A172 (cell line): ENCODE measurements at places on chromosomes 1 and 21.

GRCh38 chr1:185345913-185346720 is 29.1 kb upstream of the IVNS1ABP start:
- no peak for DNase-seq

GRCh38 chr1:154807048-154807591 is 63.0 kb downstream of the KCNN3 start:
- no peak for DNase-seq

DNA sequence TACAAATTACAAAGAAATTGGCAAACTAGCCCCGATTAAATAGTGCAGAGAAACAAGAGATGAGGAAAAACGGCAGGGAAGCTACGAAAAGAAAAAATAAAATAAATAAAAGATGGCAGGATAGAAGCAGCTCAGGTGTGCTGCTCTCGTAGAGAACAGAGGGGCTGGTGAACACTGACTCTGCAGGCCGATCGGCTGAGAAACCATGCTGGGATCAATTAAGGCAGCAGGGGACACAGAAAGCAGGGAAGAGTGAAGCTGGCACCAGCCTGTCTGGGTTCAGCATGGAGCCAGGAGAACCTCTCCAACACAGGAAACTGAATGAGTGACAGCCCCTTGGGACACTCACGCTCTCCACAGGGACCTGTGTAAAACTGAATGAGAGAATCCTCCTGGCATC is 39.5 kb upstream of the TMPRSS15 start:
- no peak for DNase-seq

GRCh38 chr1:7536891-7537591 is 234.1 kb upstream of the VAMP3 start:
- no peak for DNase-seq

DNA sequence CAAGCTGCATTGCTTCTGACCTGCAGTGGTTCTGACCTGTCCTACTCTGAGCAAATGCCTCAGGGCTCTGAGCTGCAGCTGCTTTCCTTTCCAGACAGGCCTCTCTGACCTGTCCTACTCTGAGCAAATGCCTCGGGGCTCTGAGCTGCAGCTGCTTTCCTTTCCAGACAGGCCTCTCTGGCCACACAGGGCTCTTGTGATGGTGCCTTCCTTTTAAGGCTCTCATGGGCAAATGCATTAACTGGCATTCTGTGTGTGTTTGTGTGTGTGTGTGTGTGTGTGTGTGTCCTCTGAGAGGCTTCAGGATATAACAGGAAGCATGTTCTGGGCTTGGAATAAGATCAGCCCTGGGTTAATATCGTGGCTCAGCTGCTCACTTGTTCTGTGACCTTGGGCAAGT is 131.3 kb downstream of the NTPCR start:
- DNase-seq = no peak

- no peak for DNase-seq
Observed at GRCh38 chr1:155636397-155637153, 26.6 kb downstream of the MSTO1 start.

- DNase-seq = no peak
Observed at GRCh38 chr1:62024690-62025089, 170.0 kb upstream of the L1TD1 start.

DNA sequence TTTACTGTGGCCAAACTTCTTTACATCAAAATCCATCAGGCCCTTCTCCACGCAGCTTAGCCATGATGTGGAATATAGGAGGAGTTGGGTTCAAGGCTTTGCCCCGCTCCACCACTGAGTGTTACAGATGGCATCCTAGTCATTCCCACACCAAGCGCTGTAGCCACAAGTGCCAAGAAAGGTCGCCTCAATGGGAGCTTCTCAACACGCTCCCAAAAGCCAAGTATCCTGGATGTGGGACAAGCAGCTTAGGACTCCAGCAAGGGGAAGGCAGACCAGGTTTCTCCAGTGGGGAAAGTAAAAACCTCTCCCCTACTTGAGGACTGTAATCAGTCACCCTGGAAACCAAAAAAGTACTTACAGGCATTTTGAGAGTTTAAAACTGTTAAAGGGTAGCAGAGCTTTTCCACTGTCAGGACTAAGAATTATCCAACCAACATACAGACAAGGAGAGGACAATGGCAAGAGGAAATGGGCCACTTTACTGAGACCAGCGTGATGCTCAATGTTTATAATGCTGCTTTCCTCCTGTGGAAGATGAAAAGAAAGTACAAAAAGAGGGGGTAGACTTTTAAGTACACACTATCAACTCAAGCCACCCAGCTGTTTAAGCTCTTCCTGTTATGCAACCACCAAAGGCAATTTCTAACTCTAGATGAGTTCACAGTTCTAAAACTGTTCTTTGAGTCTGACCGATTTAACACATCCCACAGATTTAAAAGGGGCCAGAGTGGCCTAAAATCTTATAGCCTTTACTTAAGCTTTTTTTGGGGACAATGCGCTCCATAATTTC is 120.7 kb upstream of the KRTAP19-8 start:
- no peak for DNase-seq

- DNase-seq = no peak
Observed at GRCh38 chr1:33379631-33380354, 51.1 kb downstream of the PHC2 start.

GRCh38 chr1:150235294-150235851 is 539 bp downstream of the ANP32E start:
- peak; percentile 49 for DNase-seq

DNA sequence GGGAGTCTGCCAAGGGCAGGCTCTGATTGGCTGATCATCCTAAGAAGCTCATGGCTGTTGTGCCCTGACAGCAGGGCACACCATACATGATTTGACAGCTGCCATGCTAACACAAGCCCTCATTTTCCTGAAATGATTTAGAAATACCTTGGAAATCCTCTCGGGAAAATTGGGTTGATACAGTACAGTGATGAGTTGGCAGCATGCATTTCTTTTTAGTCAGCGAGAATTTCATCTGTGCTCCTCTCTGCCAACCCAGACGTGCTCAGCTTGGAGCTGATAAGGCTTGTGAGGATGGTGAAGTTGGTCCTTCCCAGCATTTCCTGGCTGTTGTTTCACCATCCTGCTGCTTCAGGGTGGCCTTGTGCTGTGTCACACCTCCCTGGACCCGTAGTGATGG is 22.6 kb upstream of the KCNQ4 start:
- DNase-seq = peak; percentile 20

DNA sequence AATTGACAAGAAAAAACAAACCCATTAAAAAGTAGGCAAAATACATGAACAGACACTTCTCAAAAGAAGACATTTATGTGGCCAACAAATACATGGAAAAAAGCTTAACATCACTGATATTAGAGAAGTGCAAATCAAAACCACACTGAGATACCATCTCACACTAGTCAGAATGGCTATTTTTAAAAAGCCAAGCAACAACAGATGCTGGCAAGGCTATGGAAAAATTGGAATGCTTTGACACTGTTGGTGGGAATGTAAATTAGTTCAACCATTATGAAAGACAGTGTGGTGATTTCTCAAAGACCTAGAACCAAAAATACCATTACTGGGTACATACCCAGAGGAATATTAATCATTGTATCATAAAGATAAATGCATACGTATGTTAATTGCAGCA is 641.1 kb upstream of the B3GALT2 start:
- no peak for DNase-seq

DNA sequence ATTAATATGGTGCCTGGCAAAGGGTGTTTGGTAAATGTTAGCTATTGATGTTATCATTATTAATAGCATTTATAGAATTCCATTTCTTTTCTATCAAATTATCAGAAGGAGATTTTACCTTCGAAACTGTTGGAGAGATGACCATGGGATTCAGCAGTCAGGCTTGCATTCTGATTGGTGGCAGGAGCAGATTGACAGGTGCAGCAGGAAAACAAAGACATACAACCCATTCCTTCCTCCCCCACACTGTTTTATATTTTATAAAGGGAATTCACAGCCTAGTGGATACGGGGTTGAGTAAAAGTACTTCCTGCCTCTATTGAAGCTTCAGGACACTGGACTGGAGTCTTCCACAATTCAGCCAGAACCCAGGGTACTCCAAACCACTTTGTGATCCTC is 55.1 kb upstream of the SYT14 start:
- DNase-seq = no peak

GRCh38 chr1:113453771-113454083 is 63.4 kb downstream of the MAGI3 start:
- no peak for DNase-seq

DNA sequence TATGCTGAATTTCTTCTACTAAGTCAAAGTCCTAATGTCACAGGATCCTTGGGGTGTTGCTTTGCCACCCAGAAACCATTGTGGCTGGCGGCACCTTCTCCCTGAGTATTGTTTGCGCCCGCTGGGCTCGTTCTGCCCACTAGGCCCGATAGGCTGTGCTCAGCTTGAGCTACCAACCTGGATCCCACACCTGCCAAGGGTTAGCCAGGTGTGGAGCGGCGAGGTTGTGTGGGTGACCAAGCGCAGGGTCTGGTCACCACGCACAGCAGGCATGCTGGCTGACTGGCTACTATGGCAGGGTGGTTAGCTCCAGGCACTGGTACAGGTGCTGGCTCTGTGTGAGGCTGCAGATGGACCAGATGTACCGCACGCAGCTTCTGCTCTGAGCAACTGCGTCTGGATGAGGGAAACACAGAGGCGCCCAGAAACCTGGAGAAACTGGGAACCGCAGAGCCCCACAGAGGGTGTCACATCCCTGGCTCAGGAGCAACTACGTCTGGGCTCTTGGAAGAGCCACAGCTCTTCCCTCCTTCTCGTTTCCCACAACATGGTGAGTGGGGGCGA is 50.3 kb upstream of the SCYL3 start:
- DNase-seq = no peak

DNA sequence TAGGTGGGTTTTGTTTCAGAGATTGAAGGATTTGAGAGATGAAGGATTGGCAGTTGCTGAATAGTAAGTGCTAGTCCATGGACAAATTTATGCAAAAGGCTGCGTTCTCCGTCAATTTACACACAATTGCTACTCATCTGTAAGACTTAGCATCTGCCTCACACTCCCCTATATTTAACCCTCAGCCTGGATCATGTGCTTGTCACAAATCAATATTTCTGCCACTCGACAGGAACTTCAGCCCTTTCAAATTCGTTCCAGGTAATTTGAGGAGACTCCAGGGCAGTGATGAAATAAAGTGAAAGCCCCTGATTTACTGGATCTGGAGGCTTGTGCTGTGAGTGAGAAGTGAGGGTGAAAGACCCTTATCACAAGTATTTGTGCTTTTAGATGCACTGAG is 105.6 kb upstream of the UBE2U start:
- DNase-seq = no peak
